ENCODE measurements at places on chromosomes 12 and 14.

DNA sequence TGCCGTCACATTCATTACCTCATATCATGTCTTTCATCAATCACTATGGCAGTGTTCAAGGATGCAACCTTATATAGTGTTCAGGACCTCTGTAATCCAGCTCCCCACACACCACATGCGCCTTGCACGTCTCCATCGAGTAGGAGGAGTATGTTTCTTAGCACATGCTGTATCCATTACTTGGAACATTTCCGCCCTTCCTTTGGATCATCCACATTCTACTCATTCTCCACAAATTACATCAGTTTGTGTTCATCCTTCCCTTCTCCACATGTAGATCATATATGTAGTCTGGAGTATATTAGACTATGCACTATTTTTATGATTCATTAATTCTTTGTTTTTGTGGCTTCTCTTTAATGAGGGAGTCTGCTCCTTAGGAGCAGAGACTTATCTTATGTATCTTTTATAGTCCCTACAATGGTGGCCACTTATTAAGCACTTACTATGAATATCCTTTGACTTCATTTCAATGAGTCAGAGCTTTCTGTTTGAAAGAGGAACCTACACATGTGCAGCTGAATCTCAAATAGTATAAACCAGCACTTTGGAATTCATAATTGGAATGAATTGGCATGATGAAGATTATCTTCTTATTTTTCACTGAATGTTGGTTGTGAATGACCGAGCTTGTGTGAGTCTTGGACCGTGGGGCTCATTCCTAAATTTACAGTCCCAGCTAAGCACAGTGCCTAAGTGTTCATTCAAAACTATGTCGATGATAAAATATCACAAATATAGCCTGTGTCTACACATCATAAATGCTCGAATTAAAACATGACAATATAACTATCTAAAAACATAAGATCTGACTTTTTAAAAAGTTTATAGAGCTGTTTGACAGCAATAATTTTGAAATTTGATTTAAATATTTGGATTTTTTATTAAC lies 30.2 kb upstream of the NPAS3 start:
- DNase-seq, result no peak

GRCh38 chr12:19397534-19397933 lies 41.8 kb upstream of the AEBP2 start:
- DNase-seq, result no peak

DNA sequence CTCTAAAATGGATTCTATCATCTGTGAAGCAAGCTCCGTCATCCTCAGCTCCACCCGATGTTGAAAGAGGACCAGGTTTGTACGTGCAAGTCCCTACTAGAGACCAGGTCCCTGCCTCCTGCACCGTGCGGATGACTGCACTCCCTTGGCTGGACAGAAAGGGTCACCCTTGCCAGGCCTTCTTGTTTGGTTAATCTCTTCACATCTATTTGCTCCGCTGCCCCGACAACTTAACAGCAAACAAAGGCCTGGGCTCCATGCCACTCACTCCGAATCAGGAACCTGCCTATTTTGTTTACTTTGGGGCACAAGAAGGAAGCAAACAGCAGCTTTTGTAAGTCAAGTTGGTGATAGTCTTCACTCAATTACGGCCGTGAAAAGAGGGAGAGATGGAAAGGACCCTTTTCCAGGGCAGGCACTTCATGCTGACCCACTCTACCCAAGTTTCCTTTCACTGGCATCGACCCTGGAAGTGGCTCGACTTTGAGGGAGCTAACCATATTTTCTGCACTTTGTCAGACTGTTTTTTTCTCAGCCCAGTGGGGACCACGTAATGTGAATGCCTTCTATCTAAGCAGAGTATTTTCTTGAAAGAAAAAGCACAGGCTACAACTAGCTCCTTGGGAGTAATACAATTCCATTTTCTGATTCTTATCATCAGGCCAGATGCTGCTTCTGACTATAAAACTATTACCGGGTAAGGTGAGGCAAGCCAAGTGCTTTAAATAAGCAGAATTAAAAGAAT lies 202.6 kb downstream of the FOXN3 start:
- DNase-seq, result no peak

GRCh38 chr14:58994130-58994529 lies 194.3 kb upstream of the DAAM1 start:
- no peak for DNase-seq

- no peak for DNase-seq
Observed at GRCh38 chr14:29370024-29370423, 557.6 kb downstream of the PRKD1 start.

GRCh38 chr12:24996102-24996797 lies 47.3 kb upstream of the BCAT1 start:
- DNase-seq, result no peak

Measured in activated CD8-positive, alpha-beta T cell treated with anti-CD3 and anti-CD28 coated beads, Interleukin-2, amount 10 ng/mL, durations not matched to agents 7 days and 5 days (primary cell).